ENCODE measurements at places on chromosomes 16 and 17.

DNA sequence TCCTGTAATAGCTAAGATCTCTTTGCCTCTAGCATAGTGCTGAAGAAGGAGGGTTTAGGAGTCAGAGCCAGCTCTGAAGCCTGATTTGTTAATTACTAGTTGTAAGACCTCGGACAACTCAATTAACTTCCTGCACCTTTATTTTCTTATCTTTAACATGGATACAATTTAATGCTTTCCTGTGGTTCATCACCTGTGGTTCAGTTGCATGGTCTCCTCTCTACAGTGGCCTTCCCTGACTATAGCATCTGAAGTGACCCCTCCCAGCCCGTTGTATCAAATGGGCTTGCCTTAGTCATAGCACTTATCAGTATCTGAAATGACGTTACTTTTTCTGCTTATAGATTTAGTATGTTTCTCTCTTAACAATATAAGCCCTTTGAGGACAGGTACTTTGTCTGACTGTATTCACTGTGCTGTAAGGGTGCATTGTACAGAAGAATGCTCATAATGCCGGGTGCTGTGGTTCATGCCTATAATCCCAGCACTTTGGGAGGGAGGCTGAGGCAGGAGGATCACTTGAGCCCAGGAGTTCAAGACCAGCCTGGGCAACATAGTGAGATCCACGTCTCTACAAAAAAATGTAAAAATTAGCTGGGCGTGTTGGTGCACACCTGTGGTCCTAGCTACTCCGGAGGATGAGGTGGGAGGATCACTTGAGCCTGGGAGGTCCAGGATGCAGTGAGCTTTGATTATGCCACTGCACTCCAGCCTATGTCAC, 2.6 kb upstream of the NDE1 start:
- DNase-seq, result no peak

DNA sequence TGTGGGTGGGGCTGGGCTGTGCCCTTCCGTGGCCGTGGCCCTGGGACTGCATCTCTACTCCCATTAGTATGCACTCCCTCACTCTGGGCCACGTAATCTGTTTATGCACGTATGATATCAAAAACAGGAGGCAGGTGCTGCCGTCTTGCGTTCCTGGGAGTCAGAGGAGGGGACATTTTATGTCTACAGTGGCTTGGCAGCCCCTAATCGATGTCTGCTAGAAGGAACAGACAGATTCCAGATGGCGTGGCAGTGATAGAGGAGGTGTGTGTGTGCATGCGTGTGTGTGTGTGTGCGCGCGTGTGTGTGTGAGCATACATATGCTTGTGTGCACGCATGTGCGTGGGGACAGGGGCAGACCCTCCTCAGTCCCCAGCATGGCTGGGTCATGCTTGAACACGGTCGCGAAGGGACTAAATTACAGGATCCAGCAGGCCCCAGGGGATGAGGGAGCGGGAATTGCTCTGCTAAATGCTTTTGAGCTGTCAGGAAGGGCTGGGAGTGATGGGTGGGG, 44.7 kb downstream of the SREBF1 start:
- no peak for DNase-seq

- DNase-seq, result no peak
Measured at GRCh38 chr16:70438585-70438968, 323 bp downstream of the ST3GAL2 start.

DNA sequence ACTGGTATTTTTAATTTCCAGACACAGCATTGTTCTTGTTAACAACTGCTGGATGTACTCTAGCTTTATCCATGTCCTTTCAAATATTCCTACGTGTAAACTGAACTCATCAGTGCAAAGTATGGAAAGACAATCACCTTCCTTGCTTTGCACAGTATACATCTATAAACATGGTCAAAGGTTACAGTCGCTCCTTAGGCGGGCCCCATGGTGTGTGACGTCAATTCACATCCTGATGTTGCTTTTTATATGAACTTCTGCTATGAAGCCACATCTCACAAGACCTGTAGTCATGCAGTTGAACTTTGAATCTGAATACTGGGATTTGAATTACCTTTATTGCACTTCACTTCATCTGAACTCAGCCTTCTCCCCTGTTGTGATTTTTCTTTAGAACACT, 447.6 kb upstream of the PSMD7 start:
- DNase-seq, result no peak

DNA sequence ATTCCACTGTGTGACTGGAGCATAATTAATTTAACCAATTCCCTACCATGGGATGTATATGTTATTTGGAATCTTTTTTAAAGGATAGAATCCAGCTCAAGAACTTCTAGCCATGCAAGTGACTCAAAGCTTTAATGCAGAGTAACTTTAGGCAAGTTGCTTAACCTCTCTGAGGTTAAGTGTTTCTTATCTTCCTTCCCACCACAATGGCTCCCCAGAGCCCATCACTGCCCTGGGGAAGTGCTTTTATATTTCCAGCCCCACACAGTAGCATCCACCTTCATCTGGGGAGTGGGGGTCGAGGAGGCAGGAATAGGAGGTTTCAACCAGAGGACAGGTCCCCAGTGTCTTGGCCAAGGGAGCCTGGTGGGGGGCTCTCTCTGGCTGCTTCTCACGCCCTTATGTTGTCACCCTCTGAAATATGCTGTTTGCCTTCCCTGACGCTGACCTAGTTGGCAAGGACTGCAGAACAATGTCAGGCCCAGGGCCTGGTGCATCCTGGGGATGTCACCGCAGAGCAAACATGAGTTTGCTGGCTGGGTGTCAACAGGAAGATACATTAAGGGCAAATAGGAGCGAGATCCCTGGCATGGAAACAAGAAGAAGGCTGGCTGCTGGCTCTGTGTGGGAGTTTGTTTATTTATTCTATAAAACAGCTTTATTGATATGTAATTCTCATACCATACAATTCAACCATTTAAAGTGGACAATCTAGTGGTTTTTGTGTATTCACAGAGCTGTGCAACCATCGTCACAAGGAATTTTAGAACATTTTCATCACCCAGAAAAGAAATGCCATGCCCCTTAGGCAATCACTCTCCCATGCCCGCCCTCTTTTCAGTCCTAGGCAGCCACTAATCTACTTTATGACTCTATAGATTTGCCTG, 46.6 kb upstream of the WSB1 start:
- DNase-seq, result peak; percentile 88

DNA sequence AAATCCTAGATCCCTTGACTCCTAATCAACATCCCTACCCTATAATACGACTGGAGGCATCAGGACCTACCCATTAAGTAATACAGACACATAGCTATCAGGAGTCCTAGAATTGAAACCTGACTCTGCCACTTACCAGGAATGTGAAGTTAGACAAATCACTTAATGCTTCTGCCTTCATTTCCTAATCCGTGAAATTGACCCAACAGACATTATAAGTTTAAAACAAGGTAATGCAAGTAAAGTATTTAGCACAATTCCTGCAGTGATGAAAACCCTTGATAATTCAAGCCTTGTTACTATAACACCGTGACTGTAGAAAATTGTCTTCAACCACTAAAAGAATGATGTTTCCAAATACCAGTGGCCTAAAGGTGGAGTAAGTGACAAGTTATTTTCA, 150.2 kb downstream of the KCNJ2 start:
- DNase-seq, result no peak

DNA sequence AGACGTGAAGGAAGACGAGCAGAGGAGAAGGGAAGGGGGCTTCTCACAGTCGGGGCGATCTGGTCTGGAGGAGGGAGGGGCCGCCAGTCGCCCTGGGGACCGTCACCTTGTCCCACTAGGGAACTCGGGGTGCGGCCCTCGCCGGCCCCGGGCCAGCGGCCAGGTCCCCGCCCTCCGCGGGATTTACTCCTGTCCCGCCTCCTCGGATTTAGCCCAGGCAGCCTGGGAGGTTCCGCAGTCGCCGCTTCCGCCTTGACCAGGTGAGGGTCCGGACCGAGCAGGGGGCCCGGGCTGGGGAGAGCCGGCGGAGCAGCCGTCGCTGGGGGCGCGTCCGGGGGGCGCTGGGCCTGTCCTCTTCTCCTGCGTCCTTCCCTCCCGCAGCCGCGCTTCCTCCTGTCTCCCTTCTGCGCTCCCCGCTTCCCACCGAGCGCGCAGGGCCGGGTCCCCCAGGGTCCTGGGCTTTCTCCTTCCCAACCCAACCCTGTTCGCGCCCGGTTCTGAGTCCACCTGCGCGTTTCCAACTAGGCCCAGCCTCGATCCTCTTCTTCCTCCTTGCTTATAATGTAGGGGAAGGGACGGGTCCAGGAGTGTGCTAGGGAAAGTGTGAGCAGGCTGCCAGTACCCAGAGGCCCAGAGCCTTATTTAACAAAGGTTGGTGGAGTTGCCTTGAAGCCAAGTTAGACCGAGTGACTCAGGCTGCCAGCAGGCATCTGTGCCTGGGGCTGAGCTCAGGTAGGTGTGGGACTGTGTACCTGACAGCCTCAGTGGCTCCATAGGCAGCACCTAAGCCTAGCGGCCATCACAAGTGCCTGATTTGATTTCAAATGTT, at the start of gene TNK1:
Gene TNK1 (plus strand): TSS at position 235 of the 829 bp plus-strand sequence. CDS start 1,838 bp downstream, outside the sequence.
- DNase-seq, result no peak

DNA sequence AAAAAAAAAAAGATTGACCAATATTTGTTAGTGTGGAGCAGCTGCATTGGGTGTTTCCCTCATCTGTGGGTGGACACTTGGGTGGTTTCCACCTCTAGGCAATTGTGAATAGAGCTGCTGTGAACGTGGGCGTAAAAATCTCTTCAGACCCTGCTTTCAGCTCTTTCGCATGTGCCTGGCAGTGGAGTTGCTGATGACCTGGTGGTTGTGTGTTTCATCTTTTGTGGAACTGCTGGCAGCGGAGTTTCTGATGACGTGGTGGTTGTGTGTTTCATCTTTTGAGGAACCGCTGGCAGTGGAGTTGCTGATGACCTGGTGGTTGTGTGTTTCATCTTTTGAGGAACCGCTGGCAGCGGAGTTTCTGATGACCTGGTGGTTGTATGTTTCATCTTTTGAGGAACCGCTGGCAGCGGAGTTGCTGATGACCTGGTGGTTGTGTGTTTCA, 21.4 kb downstream of the ZC3H18 start:
- DNase-seq, result no peak

DNA sequence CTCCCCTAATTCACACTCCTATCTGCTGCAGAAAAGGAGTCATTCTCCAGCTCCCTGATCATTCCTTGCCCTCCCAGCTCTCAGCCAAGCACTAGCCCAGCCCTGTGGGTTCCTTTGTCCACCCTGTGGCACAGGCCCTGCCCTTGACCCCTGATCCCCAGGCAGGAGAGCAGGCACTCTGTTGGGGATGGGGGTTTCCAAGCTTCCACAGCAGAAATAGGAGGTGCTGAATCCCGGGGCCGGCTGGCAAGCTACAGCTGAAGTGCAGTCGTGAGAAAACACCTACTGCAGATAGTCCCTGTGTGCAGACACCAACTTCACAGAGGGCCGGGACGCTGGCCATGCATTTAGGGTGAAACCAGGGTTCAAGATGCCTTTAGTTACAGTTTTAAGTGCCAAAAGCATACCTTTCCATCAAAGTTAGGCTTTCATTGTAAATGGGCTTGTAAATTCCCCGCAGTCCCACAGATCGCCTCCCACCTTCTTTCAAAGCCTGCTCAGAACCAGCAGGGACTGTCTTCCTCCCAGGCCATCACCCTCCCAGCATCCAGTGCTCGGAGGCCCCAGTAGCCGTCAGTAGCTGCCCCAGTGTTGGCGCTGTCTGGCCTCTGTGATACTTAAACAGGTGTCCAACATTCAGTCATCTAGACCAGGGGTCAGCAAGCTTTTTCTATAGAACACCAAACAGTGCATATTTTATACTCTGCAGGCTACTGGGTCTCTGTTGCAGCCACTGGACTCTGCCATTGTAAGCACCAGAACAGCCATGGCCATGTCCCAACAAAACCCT, 10.6 kb downstream of the CPSF4L start:
- DNase-seq, result no peak

GRCh38 chr17:48031966-48032365, 5.6 kb downstream of the COPZ2 start:
- DNase-seq, result no peak

DNA sequence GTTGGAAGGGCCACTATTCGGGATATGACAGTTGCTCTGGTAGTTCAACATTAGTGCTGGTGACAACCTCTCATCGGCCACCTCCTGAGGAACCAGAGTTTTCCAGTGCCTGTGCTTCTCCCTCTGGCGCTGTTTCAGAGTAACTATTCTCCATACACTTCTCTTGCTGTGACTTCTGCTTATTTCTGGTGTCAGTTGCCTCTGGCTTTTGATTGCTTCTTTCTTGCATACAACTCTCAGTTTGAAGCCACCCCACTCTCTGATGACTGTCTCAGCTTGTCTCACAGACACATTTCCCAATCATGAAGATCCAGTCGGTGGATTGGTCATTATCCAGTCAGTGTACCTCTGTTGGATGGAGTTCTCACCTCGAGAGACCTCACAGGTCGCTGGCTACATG, 3.4 kb upstream of the TM4SF5 start:
- no peak for DNase-seq

- no peak for DNase-seq
Measured at GRCh38 chr17:15145621-15146020, 119.5 kb downstream of the PMP22 start.

- DNase-seq, result peak; percentile 25
Measured at GRCh38 chr17:19408346-19408710, 2.7 kb upstream of the RNF112 start.

- DNase-seq, result no peak
Measured at GRCh38 chr17:59488805-59489204, 76.6 kb upstream of the DHX40 start.

GRCh38 chr17:34171245-34171818, 83.8 kb upstream of the CCL2 start:
- peak; percentile 49 for DNase-seq

GRCh38 chr16:1917056-1917664, 1.1 kb downstream of the HS3ST6 start:
- DNase-seq, result no peak

DNA sequence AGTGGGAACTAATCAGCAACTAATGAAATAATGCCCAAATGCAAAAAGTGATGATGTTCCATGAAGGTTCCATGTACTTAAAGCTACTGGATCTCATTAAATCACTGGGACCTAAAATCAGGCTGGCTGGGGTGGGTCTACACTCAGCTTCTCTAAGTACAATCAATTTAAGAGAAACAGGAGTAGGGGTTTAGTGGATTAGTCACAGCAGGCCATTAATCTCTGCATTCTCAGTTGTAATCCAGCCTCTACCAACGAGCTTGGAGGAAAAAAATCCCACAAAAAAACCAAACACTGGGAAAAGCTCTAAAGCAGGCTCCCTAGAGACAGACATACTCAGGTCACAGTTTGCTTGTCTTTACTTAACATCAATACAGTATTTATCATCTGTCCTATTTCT, 15.0 kb downstream of the CA10 start:
- DNase-seq, result no peak

- DNase-seq, result no peak
Measured at GRCh38 chr17:55420067-55420775, 1.4 kb downstream of the MMD start.

Measured in fibroblast of villous mesenchyme (primary cell).